ENCODE measurements at places on chromosomes 2 and 18. TPM values are rescaled to one million over a fixed set of nuclear protein-coding genes. Genes with fewer than 3 reads are reported as not detected.

The DSG2 gene
- total RNA-seq = not detected

The ATAD2B gene
- total RNA-seq = 64.5 TPM

The SCYGR1 gene
- total RNA-seq = not detected

The CHPF gene
- total RNA-seq = 4.7 TPM

The AKAIN1 gene
- total RNA-seq = not detected

The GNLY gene
- 1.8 TPM for total RNA-seq

The CPO gene
- total RNA-seq = not detected

The IGFBP5 gene
- total RNA-seq = not detected

DNA sequence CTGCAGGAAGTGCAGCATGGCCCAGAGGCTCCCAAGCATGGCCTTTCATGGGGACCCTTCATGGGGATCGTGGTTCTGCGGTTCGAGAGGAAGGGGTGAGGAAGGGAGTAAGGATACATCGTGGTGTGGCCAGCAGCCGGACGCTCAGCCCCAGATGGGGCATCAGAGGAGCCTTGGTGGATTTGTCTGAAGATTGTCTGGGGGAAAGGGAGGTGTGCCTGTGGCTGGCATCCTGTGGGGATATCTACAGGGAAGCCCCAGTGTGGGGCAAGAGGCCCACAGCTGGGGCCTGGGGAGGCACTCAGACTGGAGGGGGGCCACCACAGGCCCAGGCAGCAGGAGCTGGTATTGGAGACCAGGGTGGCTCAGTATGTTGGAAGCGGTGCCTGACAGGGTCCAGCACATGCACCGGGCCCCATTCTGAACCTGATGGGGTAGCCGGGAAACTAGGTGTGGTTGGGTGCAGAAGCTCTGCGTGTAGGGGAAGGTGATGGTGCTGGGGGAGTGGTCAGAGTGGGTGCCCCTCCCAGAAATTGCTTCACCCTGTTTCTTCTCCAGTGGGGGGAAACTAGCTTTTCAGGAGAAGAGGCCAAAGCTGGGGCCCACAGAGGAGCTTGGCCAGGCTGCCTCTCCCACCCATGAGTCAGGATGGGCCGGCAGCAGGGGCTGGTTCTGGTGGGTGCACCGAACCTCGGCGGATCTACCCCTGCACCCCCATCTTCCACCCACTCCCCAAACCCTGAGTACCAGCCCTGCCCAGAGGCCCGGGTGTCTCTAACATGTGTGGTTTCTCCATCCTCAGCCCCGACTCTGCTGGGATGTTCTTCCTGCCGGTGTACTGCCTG is 274.4 kb upstream of the HDAC4 start:
- no peak overlapping the region for H3K27ac ChIP-seq
- no peak for DNase-seq
- H3K4me1 ChIP-seq = no peaks in the 10 kb centered on the region
- no peaks in the 10 kb centered on the region for H3K36me3 ChIP-seq

DNA sequence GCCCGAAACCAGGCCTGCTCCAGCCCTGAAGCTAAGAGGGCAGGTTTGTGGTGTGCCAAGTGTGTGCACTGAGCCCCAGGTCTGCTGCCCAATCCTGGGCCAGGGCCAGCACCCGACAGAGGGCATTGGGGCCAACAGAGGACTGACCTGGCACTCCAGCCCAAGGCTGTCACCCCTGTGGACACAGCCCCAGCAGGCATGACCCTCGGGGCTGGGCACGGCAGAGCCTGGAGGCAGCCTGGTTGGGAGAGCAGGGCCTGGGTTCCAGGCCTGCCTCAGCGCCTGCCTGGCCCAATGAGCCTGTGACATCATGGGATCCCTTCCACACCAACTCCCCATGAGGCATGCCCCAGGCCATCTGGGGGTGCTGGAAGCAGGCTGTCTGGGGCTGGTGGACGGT is 10.8 kb upstream of the SNED1 start:
- no peaks in the 10 kb centered on the region for H3K36me3 ChIP-seq
- peaks cover 3% of the 10 kb centered on the region for H3K4me1 ChIP-seq
- H3K27me3 ChIP-seq = peaks cover 10% of the 10 kb centered on the region
- no peak overlapping the region for H3K27ac ChIP-seq

DNA sequence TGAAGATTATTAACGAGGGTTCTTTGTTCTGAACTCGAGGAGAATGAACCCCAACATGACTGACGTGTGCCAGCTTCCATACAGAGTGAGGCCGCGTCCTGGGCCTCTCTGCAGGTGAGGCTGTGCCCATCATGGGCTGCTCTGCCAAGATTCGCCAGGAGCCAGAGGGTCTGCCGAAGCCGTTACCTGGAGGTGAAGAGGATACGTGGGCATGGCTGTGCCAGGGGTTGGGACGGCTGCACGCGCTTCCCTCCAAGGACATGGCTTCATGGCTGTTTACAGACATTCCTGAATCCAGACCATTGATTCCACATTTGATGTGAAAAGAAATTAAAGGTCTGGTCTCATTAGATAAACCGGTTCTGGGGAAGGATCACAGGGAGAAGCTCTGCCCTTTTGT is 211.4 kb upstream of the SALL3 start:
- no peak overlapping the region for H3K4me3 ChIP-seq
- H3K27me3 ChIP-seq = no peaks in the 10 kb centered on the region
- no peaks in the 10 kb centered on the region for H3K36me3 ChIP-seq
- H3K27ac ChIP-seq = no peak overlapping the region

GRCh38 chr2:99886418-99886817 is 256.0 kb downstream of the AFF3 start:
- H3K36me3 ChIP-seq = peaks cover 50% of the 10 kb centered on the region
- DNase-seq = no peak
- no peak overlapping the region for H3K4me3 ChIP-seq
- H3K27me3 ChIP-seq = no peaks in the 10 kb centered on the region
- H3K27ac ChIP-seq = no peak overlapping the region
- peaks cover 38% of the 10 kb centered on the region for H3K4me1 ChIP-seq

- no peaks in the 10 kb centered on the region for H3K4me1 ChIP-seq
- H3K4me3 ChIP-seq = no peak overlapping the region
- DNase-seq = no peak
- no peak overlapping the region for H3K27ac ChIP-seq
- H3K27me3 ChIP-seq = peaks cover 5% of the 10 kb centered on the region
Observed at GRCh38 chr2:227888289-227888688, 16.9 kb downstream of the DAW1 start.

GRCh38 chr2:23594460-23594825 is 209.5 kb downstream of the KLHL29 start:
- no peaks in the 10 kb centered on the region for H3K27me3 ChIP-seq
- no peak overlapping the region for H3K27ac ChIP-seq
- no peaks in the 10 kb centered on the region for H3K36me3 ChIP-seq
- H3K4me3 ChIP-seq = no peak overlapping the region

- H3K4me3 ChIP-seq = no peak overlapping the region
- H3K4me1 ChIP-seq = no peaks in the 10 kb centered on the region
- H3K36me3 ChIP-seq = no peaks in the 10 kb centered on the region
Observed at GRCh38 chr2:109285244-109285651, 156.2 kb downstream of the SH3RF3 start.

DNA sequence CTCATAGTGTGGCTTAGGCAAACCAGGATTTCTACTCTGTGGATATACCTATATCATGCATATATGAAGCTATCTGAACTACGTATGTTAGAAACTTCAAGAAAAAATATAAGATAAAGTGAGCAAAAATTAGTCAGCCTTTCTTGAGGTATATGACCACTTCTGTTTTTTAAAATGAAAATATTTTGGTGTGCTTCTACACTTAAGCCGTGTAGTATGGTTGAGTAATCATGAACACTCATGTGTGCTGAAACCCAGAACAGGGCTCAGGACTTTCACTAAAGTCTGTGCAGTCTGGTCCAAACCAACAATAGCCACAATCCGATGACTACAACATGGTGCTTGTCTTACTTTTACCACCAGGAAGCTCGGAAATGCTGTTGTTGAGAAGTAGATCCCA is 48.9 kb upstream of the TMEM177 start:
- H3K4me1 ChIP-seq = no peaks in the 10 kb centered on the region
- no peak overlapping the region for H3K4me3 ChIP-seq
- no peaks in the 10 kb centered on the region for H3K36me3 ChIP-seq
- H3K27me3 ChIP-seq = peaks cover 8% of the 10 kb centered on the region
- H3K27ac ChIP-seq = no peak overlapping the region

DNA sequence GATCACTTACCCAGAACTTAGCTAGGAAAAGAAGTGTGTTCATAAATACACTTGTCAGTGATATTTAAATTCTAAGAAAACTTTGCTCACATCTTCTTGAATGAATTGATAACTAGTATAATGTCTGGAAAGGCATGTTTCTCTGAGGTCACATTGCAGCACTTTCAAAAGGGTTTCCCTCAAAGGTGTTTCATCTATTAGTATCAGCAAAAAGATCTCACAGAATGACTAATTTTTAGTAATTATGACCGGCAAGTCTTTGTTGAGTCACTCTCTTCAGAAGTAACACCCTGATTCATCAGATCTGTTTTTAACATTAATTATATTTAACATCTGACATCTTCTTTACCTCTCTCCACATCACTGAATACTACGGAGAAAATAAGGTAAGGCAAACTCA is 222.3 kb downstream of the IKZF2 start:
- no peaks in the 10 kb centered on the region for H3K36me3 ChIP-seq
- H3K4me1 ChIP-seq = no peaks in the 10 kb centered on the region
- H3K27ac ChIP-seq = no peak overlapping the region

DNA sequence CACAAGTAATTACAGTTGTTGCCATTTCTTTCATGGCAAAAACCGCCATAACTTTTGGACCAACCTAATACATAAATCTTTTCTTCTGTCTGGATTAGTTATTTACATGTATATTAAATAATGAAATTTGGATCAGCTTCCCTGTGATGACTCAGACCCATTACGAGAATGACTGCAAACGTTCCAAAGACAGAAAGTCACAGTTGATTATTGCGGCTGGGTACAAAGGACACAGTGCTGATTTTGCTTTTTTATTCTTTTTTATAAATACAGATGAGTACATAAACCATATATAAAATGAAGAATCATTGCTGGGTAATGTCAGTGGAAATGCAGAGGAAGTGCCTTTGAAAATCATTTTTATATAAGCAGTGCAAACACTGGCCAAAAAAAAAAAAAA is 126.2 kb downstream of the TWIST2 start:
- no peak overlapping the region for H3K4me3 ChIP-seq
- H3K27ac ChIP-seq = no peak overlapping the region
- H3K36me3 ChIP-seq = no peaks in the 10 kb centered on the region
- no peaks in the 10 kb centered on the region for H3K4me1 ChIP-seq
- DNase-seq = no peak

- H3K27ac ChIP-seq = no peak overlapping the region
- no peaks in the 10 kb centered on the region for H3K36me3 ChIP-seq
- no peak for DNase-seq
Observed at GRCh38 chr2:137168552-137168951, 403.2 kb downstream of the THSD7B start.

- H3K36me3 ChIP-seq = peaks cover 7% of the 10 kb centered on the region
- DNase-seq = peak; percentile 32
- peak overlapping the region; percentile 91 for H3K27ac ChIP-seq
- peaks cover 57% of the 10 kb centered on the region for H3K4me1 ChIP-seq
- H3K4me3 ChIP-seq = peak overlapping the region; percentile 88
Observed at GRCh38 chr2:96773922-96774321, 13.2 kb downstream of the CNNM4 start.

- no peak overlapping the region for H3K27ac ChIP-seq
- H3K36me3 ChIP-seq = no peaks in the 10 kb centered on the region
- no peak for DNase-seq
- H3K4me3 ChIP-seq = no peak overlapping the region
- H3K4me1 ChIP-seq = no peaks in the 10 kb centered on the region
Observed at GRCh38 chr2:141555876-141556470, 574.8 kb downstream of the LRP1B start.

DNA sequence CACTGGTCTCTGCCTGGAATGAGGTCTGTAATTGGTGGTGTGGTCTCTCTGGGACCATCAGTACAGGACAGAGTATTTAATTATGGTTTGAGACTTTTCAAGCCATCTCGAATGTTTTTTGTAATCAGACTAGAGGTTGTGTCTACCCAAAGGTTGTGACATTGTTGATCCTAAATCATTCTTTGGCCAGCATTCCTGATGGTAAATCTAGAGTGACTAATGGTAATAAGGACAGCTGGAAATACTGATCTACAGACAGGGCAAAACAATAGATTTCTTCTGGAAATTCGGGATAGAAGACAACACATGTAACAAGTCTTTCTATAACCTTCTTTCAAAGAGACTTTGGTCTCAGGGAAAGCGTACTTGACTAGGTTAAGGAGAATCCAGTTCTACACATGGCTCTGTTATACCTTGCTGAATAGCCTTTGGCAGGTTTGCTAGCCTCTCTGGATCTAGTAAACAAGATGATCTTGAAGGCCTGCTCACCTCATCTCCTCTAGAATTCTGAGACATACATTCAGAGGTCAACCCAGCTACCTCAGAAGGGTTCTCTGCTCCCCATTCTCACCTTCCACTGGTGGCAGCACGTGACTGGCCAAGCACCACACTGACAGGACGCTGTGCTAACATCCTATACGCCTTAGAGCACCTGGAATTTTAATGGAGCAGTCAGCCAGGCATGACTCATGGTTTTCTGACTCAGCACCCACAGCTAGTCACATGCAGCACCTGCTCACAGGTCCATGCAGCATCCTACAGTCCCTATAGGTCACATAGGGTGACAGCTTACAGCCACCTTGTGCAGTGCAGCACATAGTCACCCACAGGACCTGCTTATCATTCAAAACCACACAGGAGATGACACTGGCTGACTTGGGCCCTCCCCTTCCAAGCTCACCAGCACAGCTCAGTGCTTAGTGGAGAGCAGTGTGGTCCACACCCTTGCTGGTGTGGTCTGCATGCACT is 12.2 kb downstream of the PLB1 start:
- no peak overlapping the region for H3K4me3 ChIP-seq
- no peak for DNase-seq
- peaks cover 18% of the 10 kb centered on the region for H3K27me3 ChIP-seq
- H3K27ac ChIP-seq = no peak overlapping the region

GRCh38 chr2:172783165-172783898 is 47.7 kb downstream of the RAPGEF4 start:
- DNase-seq = no peak
- H3K27me3 ChIP-seq = peaks cover 12% of the 10 kb centered on the region
- no peak overlapping the region for H3K27ac ChIP-seq
- H3K4me1 ChIP-seq = no peaks in the 10 kb centered on the region
- no peak overlapping the region for H3K4me3 ChIP-seq

DNA sequence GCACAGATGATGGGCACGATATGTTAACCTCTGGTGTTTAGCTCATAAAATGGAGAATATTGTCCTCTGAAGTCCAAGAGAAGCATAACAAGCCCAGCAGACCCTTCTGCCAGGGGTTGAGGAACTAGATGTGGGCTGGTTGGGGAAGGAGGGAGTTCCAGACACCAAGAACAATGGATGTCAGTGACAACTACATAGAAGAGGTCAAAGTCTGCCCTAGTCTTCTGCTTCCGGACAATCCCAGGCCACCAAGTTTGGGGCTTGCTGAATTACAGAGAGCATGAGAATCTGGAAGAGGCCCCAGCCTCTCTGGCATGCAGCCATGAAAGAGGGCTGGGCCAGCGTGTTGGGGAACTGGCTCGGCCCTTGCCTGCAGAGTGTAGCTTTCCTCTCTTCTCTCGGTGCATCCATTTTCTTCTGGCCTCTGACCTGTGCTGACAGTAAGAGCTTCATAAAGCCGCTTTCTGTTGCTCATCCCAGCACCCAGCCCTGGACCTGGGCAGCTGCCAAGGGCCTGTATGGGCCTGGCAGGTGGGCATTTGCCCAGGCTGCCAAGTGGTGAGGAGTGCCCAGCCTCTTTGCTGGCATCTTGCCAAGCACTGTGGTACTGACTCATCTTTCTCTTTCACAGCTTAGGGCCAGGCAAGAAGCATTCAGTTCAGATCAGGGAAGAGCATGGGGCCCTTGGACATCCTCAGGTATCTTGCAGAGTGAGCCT is 14.6 kb upstream of the LAPTM4A start:
- peaks cover 4% of the 10 kb centered on the region for H3K4me1 ChIP-seq
- no peak for DNase-seq
- no peak overlapping the region for H3K4me3 ChIP-seq
- H3K27ac ChIP-seq = no peak overlapping the region
- H3K36me3 ChIP-seq = no peaks in the 10 kb centered on the region
- no peaks in the 10 kb centered on the region for H3K27me3 ChIP-seq
